ENCODE measurements at places on chromosomes 3 and 15.

DNA sequence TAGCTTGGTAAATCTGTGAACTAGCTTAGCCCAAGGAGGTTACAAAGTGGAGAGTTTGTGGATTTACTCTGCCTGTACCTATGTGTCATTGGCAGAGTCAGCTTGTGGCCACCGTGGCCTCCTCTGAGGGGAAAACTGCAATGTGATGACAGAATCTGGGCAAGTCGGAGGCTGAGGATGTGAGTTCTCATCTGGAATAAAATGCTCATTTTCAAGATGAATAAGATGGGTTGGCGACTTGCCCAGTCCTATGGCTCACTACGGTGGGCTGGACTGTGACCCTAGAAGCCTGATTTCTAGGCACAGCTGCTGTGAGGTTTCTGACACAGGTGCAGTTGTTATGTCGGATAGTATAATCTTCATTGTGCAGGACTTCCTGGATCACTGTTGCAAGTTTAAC is 83.7 kb downstream of the ETV5 start:
- DNase-seq: no peak

DNA sequence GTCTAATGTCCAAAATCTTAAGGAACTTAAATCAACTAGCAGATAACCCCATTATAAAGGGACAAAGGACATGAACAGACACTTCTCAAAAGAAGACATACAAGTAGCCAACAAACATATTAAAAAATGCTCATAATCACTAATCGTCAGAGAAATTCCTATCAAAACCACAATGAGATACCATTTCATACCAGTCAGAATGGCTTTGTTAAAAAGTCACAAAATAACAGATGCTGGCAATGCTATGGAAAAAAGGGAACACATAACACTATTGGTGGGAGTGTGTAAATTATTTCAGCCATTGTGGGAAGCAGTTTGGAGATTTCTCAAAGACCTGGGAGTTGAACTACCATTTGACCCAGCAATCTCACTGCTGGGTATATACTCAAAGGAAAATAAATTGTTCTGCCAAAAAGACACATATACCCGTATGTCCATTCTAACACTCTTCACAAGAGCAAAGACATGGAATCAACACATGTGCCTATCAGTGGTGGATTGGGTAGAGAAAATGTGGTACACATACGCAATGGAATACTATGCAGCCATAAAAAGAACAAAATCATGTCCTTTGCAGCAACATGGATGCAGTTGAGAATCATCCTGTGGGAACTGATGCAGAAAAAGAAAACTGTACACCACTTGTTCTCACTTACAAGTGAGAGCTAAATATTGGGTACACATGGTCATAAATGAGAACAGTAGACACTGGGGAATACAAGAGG is 78.5 kb downstream of the TCF12 start:
- no peak for DNase-seq

DNA sequence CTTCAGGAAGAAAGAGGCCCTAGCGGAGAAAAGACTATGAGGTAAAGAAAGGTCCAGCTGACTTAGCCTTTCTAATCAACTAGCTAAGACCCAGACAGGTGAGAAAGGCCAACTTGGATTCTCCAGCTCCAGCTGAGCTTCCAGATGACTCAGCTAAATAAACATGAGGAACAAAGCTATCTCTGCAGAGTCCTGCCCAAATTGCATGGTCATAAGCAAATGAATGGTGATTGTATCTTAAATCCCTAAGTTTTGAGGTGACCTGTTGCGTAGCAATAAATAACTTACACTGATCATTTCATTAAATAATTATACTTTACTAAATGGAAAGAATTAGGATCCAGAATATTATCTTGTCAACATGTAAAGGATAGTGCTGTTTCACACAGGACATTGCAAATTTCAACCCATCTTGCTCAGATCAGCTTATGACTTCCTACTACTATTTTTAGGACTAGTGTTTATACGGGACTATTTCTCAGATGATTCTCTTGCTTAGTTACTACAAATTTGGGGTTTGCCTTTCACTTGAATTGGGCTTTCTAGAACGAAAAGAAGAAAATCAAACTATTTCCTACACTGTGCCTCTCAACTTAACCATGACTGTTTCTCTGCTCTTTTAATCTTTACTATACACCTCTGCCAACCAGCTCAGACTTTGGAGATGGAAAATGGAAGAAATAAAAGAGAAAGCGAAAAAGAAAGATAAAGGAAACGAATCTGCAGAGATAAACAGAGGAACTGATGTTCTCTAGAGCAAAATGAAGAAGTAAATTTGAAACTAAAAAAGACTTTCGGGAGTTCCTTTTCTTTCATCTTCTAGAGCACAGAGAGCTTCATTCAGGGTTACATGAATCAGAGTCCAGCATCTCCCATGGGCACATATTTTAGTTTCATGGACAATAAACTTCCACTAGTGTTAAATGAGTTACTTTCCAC is 6.6 kb upstream of the ADGRG7 start:
- DNase-seq: no peak

DNA sequence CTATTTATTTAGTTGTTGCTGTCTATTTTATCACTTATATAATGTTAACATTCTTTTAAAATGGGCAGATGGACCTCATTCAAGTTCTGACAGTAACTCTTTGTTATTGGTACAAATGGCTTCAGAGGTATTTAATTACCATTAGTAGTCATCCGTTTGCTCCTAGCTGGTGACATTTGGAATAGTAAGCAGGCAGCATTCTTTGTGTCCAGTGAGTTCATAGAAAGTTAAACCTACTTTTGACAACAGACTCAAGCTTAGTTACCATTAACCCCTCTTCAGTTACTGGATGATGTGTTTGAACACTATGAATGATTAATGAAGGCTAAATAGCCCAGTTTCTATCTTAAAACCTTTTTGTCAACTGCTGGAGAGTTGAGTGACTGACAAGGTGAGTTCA is 500.7 kb upstream of the ATP11B start:
- no peak for DNase-seq
